ENCODE measurements at places on chromosomes 7 and 10.

- DNase-seq: no peak
Observed at GRCh38 chr7:111429781-111430180, 132.5 kb downstream of the IMMP2L start.

- DNase-seq: no peak
Observed at GRCh38 chr10:109668703-109669102, 254.6 kb downstream of the XPNPEP1 start.

GRCh38 chr10:132687181-132687892 is 98.6 kb downstream of the NKX6-2 start:
- DNase-seq: no peak

DNA sequence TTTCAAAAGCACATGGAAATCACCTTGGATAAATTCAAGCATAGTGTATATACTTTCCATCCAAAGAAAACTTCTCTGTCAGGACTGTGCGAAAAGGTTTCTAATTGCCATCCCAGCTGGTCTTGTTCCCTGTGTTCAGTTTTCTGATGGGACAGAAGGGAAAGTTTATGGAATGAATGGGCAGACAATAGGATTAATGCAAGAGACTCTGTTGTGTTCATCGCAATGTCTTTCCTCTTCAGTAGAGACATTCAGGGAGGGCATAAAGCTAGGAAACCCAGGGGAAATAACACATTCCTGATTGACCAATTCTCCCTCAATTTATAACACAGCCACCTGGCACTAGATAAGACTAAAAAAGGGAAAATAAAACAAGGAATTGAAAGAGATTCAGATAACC is 78.9 kb downstream of the CACNA2D1 start:
- DNase-seq: no peak

DNA sequence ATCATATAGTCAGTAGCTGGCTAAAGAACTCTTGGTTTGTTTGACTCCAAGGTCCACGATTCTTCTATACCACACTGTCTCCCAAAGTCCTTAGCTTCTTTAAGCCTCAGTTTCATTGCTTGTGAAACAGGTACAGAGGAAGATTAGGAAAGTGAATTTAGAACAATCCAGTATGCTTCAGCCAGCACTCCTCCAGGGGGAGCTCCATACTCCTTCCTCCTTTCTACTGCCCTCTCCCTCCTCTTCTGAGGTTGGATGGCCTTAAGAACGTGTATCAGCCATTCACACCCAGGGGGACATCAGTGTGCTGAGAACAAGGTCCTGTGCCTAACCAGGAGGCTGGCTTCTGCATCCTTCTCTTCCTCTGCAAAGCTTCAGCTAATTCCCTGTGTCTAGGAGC is 54.8 kb upstream of the CALD1 start:
- peak; percentile 60 for DNase-seq

GRCh38 chr7:108290459-108291151 is 160.4 kb upstream of the LAMB4 start:
- DNase-seq: no peak

GRCh38 chr10:126060261-126060931 is 164.0 kb downstream of the FANK1 start:
- DNase-seq: no peak

DNA sequence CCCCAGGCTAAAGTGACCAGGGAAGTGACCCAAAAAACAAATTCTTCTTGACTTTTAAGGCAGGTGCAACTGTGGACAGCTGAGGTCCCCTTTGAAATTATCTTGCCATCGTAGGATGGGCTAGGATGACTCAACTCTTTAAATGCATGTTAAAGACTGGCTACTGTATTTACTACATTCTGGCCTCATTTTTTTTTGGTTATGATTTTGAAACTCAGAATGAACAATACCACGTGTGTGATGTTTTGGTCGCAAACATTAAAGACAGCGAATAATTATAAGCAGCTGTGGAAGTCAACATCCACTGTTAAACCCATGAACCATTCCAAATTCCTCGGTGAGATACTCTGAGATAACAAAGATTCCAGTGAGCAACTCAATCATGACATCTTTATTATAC is 1.2 kb upstream of the SLC13A4 start:
- no peak for DNase-seq

- DNase-seq: no peak
Observed at GRCh38 chr7:84105586-84105985, 89.0 kb downstream of the SEMA3A start.

DNA sequence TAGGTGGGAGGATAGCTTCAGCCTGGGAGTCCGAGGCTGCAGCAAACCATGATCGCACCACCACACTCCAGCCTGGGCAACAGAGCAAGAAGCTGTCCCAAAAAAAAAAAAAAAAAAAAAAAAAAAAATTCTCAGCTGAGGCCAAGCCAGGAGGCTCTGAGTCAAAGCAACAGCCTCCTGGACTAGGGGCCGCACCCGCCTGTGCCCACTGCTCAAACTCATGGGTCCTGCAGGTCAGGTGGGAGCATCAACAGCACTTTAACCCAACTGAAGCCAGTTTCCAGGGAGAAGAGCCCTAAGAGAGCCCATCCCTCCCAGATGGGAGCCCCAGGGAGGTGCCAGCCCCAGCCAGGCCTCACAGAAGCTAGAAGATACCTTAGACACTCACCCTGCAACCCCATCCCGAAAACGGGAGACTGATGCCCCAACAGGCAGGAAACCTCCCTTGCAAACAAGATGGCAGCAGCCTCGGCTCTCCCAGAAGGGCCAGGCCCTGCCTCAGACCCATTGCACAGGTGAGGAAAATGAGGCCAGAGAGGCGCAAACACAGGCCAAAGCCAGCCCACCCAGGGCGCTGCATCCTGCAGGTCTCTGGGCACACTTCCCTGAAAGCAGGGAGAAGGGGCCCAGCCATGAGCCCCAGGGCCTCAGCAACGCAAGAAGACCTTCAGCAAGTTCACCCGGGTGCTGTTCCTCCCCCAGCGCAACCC is 11.0 kb downstream of the PDGFA start:
- DNase-seq: no peak

DNA sequence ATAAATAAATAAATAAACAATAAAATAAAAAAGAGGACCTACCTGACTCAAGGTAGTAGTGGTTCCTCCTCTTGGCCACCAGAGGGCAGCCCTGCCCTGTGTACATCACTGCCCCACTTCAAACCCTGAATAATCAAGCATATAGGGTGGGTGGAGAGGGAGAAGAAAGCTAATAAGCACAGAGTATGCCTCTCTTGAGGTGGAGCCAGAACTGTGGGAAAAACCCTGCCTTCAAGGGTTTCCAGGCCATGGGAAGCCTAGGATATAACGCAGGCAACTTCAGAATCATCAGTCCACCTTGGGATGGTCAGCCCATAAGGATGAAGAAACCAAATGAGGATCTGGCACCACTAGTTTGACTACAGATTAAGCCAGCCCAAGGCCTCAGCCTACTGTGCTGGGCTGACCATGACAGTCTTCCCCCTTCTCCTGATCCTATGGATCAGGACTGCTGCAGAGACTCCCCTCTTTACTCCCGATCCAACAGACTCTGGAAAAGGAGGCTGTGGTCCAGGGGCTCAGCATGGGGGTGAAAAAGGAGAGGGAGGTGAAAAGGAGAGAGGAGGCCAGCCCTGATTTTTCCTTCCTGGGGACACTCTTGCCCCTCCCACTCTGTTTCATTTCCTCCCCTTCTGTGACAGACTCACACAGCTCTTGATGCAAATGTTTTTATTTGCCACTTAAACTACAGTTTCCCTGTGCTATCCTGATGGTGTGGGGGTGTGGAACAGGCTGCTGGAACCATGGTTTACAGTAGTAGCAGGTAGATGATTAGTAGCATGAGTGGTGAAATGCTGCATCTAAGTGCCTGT is 10.1 kb downstream of the AVPI1 start:
- DNase-seq: peak; percentile 66

GRCh38 chr7:121195874-121196273 is 132.9 kb upstream of the WNT16 start:
- DNase-seq: no peak

DNA sequence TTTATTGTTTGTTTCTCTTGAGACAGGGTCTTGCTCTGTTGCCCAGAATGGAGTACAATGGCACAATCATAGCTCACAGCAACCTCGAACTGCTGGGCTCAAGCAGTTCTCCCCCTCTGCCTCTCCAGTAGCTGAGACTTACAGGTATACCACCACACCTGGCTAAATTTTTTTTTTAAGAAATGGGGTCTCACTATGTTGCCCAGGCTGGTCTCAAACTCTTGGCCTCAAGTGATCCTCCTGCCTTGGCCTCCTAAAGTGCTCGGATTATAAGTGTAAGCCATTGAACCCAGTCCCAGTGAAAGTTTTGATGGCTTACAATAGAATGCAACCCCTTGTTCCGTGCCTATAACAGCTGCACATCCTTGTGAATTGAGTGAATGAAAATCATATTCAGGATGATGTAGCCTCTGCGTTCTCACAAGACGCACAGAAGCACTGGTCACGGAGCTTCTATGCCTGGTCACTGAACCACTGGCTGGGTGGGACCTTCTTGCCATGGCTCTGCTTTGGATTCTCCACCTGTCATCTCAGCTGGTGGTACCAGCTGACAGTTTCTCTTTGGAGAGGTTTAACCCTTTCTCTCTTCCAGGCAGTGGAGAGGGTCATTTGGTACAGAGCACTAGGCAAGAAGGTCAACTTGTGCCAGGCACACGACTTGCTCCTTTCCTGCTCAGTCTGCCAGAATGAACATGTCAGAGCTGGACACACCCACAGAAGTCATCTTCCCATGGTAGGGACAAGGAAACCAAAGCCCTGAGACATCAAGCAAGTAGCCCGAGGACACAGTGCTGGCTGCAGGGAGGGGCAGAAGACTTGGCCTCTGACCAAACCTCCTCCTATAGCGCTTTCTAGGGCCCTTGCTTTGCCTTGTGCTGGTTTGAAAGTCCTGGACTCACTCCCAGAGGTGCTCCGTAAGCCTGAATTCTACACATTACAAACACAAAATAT is 89.6 kb downstream of the ATXN7L1 start:
- no peak for DNase-seq

DNA sequence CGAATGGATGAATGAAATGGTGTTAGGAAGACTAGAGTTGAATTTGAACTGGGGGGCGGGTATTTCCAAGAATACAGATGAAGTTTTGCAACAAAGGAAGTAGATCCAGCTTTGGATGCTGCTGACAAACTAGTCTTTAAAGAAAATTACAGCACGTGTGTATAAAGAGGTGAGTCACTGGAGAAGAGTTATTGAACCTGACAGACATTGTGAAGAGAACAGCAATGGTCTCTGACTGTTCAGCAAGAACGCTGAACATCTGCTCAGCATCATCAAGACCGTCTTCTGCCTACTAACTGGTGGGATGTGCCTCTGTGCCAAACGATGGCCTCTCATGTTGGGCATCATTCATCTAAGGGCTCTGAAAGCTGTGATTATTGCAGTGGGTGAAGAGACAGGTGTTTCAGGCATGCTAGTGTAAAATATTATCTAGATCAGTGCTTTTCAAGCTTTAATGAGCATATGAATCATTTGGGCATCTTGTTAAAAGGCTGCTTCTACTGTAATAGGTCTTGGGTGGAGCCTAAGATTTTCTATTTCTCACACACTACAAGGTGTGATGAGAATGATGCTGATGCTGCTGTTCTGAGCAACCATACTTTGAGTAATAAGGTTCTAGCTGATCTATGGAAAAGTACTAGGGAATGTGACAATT is 291.3 kb downstream of the PTEN start:
- no peak for DNase-seq

- DNase-seq: no peak
Observed at GRCh38 chr7:94584113-94584512, 71.8 kb downstream of the SGCE start.

DNA sequence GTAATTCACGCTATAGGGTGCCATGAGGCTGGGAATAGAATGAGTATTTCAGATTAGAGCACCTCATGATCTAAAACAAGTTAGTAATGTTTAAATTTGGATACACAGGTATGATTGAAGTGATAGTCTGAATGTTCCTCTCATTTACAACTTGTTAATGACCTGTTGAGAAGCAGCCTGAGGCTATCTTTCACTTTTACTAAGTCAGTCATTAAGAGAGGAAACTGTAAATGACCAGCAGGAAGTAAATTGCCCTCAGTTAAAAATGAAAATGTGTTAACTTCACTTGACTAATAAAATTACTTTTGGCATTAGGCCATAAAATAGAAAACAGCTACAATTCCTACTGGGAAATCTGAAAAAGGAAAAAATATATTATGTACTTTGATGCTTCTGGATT is 1042.0 kb downstream of the DNAJB9 start:
- no peak for DNase-seq

GRCh38 chr10:72762042-72762441 is 70.1 kb downstream of the MCU start:
- no peak for DNase-seq

DNA sequence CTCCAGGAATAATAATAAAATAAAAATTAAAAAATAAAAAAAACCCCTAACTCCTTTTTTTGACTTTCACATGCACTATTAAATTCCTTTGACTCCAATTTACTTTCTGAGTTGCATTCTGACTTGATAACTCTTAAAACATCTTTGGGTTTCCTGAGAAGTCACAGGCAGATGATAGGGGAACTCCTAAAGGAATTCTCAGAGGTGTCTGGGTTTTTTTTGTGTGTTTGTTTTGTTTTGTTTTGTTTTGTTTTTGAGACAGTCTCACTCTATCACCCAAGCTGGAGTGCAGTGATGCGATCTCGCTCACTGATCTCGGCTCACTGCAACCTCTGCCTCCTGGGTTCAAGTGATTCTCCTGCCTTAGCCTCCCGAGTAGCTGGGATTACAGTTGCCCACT is 52.7 kb upstream of the APBB1IP start:
- DNase-seq: peak; percentile 56

DNA sequence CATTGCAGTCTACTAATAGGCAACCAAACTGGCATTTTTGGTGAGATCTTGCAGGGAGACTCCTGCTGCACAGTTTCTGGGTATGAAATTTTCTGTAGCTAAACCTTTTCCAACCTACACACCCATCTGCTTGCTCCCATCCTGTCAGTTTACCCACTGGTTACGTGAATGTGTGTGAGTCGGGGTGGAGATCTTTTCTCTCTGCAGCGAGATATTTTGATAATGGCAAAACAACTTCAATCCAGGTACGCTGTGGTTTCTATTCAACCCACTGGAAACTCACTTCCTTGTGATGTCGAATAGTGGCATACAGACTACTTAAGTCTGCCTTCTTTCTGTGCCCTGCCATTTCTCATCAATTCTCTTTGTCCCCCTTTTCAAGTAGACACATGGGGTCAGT is 4.5 kb downstream of the PLEKHA1 start:
- no peak for DNase-seq
